ENCODE measurements at places on chromosomes 1 and 21.

DNA sequence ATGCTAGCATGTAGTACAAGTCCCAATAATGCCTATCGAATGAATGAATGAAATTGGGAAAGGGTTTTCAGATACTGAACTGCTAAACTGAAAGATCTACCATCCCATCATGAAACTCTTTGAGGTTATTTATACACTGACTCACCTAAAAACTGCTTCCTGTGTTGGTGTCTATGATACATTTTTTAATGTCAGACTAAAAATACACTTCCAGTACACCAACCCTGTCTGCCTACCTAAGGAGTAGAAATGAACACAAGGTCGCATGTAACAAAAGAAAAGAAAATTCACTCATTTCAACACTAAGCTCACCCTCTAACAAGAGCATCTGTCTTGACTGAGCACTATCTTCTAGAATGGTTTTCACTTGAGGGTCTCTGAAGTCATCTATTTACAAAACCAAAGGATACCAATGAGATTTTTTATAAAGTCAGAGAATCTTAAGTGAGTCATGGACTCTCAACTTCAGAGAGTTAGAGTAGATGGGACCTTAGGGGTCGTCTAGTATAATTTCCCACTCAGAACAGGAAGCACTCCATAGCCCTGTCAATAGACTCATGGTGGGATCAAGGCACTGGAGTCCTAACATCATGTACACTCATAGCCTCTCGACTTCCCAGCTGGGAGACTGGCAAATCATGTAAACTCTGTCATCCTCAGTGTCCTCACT, 53.4 kb downstream of the WLS start:
- no peak for DNase-seq

- DNase-seq = no peak
Measured at GRCh38 chr1:98399218-98399617, 262.3 kb upstream of the SNX7 start.

- no peak for DNase-seq
Measured at GRCh38 chr1:229875086-229875485, 192.0 kb upstream of the GALNT2 start.

- DNase-seq = no peak
Measured at GRCh38 chr1:3065396-3065795, 3.6 kb upstream of the PRDM16 start.

DNA sequence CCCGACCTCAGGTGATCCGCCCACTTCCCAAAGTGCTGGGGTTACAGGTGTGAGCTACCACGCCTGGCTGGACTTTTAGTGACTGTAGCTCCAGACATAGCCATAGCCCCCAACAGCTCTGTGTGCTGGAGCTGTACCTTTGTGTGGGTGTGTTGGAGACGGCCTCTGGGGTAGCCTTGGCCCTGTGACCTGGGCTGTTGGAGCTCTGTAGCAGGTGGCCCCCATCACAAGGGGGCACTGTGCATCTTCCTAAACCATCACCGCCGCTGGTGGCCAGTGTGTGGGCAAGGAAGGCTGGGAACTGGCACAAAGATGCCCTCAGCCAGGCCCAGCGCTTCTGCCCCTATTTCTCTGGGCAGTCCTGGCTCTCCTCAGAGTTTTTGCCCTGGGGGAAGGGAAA, 38.4 kb upstream of the FOXO6 start:
- peak; percentile 4 for DNase-seq

- DNase-seq = no peak
Measured at GRCh38 chr1:54464477-54465146, 58.4 kb upstream of the SSBP3 start.

DNA sequence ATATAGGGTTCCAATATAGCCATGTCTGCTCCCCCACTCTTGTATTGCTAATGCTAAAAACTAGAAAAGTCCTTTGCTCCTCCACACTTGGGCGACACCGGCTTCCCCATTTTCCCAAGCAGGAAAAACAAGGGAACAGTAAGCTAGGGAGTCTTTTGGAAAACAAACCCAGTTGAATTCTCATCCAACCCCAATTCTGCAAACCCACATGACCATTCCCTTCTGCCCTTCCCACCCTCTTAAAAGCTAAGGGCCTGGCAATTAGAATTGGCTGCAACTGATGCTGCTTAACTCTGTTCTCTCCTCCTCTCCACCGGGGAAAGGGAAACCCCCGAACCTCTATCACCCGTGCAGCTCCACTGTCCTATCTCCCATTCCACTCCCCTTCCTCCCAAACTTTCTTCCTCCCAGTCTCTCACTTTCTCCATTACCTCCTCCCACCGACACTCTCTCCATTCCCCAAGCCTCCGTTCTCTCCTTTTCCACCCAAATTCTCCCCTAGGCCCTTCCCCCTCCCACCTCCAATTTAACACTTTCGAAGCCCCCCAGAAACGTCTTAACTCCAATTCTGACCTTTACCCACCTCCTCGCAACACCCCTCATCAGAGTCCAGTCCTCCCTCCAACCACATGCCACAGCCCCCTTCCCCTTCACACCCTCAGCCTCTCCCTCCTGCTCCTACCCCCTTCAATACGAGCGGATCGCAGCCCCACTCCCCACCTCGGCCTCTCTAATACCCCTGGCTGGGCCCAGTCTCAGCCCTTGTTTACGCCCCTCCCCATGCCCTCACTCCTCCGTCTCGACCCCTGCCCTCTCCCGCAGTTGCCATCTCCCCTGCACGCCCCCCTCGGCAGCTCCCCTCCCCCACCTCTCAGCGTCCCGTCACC, 701 bp downstream of the DEDD start:
- DNase-seq = no peak

GRCh38 chr1:235712812-235713211, 63.2 kb upstream of the GNG4 start:
- DNase-seq = no peak

DNA sequence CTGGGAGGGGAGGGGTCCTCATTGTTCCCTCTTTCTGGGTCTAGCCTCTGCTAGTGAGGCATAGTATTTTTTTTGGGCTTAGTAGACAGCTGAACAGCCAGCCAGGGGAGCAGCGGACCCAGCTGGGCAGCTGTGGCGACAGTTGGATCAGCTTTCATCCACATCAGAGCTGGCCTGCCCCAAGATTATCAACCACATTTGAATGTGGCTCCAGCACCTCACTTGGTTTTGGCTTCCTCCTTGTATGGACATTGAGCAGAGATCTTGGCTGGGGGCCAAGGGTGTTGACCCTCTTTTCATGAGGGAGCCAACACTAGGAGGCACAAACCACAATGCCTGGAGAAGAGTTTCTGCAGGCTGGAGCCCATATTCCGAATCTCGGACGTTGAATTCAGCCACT, 25.0 kb downstream of the WNT4 start:
- no peak for DNase-seq

GRCh38 chr1:2239013-2239370, 10.9 kb downstream of the SKI start:
- DNase-seq = no peak

DNA sequence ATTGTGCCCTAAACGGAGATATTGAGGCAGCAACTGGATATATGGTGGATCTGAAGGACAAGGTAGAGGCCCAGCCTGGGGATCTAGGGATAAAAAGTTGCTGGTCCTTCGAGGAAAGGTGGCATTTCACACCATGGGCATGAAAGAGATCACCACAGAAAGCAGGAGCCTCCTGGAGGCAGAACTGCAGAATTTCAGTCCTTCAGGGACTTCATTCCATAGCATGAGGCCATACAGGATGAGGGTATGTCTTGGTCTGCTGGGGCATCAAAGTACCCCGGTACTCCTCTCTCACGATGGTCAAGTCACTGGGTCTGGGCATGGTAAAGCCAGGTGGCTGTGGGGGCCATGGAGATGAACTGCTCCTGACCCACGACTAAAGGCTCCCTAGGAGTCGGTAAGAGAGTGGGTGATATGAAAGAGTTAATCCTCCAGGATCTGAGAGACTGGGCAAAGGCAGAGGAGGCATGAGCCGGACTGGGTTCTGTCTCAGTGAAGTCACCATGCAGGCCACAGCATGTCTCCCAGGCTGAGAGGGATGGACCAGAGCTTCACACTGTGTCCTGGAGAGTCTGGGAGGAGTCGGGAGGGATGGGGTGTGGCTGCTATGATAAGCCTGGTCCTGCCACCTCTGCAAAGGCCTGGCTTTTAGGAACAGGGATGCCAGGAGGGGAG, 5.8 kb upstream of the SPRR5 start:
- no peak for DNase-seq
